ENCODE measurements at places on chromosomes 2 and 18.

DNA sequence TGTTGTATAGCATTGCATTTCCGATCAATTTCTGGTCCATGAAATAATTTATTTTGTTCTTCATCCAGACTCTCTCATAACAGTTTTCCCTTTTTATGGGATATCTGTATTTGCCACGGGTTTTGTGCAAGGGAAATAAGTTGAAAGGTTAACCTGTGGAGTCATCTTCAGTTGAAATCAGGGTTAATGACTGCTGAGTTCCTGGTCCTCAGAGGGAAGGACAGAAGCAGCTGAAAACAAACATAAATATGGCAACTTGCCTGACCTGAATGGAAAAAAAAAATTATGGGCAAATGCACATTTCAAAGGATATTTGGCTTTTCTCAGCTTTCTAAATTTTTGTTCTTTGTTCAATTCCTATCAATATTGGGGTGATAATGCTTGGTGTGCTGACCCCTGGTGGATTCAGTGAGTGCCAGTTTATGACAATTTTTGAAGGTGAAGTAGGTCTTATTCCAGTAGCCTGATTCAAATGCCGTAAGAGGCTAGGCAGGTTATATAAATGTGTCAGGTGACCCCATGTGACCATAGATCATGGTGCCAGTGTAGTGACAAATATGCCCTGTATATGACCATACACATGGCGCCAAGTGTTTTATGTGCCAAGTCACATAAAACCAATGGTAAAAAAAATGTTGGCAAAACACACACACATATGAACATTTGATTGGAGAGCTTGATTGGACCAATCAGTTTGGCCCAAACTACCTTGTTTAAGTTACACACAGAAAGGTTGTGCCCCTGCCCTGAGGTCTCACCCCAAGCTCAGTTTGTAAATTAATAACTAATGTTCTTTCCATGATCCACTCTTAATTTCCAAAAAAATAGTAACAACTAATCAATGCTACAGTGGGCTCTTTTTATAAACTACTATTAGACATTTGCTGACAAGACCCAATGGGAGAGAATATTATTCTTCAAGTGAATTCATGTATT is 47.6 kb upstream of the FAM124B start:
- DNase-seq: no peak

DNA sequence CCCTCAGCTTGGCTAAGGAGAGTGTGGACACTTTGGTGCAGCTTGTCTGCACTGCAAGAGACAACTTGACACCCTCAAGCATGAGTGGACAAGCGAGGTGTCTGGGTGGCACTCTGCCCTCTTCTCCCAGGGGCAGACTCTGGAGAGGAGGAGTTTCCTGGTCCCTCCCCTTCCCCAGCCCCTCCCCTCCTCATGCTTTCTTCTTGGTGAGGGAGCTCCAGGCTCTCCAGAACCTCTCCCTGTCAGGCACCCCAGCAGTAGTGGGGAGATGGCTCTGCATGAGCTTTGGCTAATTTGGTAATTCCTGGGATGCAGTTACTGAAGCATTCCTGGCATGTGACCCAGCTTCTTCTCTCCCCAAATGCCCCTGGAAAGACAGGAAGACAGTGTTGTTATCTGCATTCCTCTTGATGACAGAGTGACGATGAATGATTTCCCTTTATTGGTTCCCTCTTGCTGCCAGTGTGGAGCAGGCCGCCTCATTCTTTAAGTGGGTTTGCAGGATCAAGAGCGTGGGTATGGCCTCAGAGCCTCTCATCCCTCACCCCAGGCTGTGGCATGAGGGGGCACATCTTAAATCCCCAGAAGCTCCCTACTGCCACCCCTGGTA is 89.2 kb downstream of the STPG4 start:
- no peak for DNase-seq

GRCh38 chr2:64217198-64217869 is 73.1 kb upstream of the PELI1 start:
- DNase-seq: no peak

DNA sequence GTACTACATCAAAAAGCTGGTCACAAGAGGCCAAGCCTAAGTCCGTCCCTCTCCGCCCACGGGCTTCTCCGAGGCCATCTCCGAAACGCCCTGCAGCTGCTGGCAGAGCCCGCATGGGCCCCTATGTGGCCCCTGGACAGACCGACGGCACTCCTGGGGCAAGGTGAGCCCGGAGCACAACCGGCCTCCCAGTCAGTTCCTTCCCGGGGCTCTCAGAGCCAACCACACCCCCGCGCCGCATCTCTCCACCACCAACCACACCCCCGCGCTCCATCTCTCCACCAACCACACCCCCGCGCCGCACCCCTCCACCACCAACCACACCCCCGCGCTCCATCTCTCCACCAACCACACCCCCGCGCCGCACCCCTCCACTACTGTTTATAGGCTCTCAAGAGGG is 93.5 kb downstream of the ZNF516 start:
- no peak for DNase-seq

- no peak for DNase-seq
These were observed 171.2 kb upstream of the GLI2 start for GRCh38 chr2:120564213-120565094.

GRCh38 chr18:56576826-56577573 is 61.4 kb downstream of the TXNL1 start:
- DNase-seq: no peak
